ENCODE measurements at places on chromosomes 5 and 9.
A peak's percentile ranks its signal among the peaks of the same experiment; 100 is the strongest.

- no peak for DNase-seq
- H3K4me3 ChIP-seq = no peak overlapping the region
- no peaks in the 10 kb centered on the region for H3K4me1 ChIP-seq
Measured at GRCh38 chr9:27632254-27632653, 59.0 kb upstream of the C9orf72 start.

- H3K36me3 ChIP-seq = no peaks in the 10 kb centered on the region
- no peak overlapping the region for H3K4me3 ChIP-seq
- no peaks in the 10 kb centered on the region for H3K4me1 ChIP-seq
- DNase-seq = no peak
- H3K27ac ChIP-seq = no peak overlapping the region
Measured at GRCh38 chr9:29435368-29435767, 1862.1 kb upstream of the C9orf72 start.

GRCh38 chr9:84736081-84736480, 66.6 kb downstream of the NTRK2 start:
- no peaks in the 10 kb centered on the region for H3K27me3 ChIP-seq
- no peak overlapping the region for H3K27ac ChIP-seq
- H3K36me3 ChIP-seq = no peaks in the 10 kb centered on the region
- H3K4me3 ChIP-seq = no peak overlapping the region
- no peak for DNase-seq
- H3K4me1 ChIP-seq = no peaks in the 10 kb centered on the region

DNA sequence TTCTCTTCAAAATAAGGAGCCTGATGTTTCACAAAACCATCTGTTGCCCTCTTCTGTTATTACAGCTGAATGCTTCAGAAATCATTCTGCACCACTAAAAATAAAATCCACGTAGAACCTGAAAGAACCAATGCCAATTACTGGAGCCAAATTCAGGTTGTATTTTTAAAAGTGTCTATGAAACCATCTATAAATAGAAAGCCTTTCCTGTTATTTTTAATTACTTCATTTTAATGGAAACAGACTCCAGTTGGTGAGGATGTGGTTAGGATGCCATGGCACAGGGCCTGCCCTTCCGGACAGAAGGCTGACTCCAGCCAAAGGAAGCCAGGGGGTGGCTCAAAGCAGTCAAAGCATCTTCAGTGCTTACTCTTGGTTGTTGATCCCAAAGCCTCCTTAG, 119.8 kb downstream of the TENT4A start:
- no peak for DNase-seq
- no peaks in the 10 kb centered on the region for H3K36me3 ChIP-seq
- H3K4me3 ChIP-seq = no peak overlapping the region
- no peaks in the 10 kb centered on the region for H3K27me3 ChIP-seq

DNA sequence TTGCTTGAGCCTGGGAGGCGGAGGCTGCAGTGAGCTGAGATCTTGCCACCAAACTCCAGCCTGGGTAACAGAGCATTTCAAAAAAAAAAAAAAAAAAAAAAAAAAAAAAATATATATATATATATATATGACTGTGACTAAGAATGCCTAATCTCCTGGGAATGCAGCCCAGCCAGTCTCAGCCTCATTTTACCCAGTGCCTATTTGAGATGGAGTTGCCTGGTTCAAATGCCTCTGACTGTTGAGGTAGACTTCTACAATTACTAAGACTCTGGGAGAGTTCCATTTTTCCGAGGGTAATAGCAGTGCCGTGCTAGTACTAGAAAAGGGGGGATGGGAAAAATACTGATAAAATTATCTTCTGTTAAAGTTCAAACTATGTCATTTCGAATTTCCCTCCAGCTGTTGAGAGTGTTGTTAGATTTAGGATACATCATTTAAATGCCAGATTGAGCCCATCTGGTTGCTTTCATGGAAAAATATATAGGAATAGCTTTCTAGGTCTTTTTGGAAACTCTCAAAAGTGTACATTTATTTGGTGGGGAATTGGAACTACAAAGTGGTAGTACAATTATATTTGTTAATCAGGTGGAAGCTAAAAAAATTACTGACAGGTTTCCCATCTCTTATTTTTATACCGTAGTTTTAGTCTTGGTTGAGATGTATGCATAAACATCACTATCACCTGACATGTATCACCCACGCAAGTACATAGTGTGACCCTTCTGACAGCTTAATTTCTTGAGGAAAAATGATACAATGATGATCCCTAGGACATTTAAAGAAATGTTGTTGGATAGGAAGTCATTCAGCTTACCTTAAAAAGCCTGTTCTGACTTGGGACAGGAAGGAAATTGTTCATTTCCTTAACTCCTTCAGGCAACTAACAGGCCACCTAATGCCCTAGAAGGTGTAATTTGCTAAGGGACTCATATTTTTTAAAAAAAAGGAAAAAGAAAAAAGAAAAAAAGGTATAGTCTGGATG, 214.9 kb downstream of the ADAMTSL1 start:
- H3K27me3 ChIP-seq = no peaks in the 10 kb centered on the region
- no peak overlapping the region for H3K27ac ChIP-seq
- H3K4me1 ChIP-seq = no peaks in the 10 kb centered on the region
- no peak overlapping the region for H3K4me3 ChIP-seq
- no peaks in the 10 kb centered on the region for H3K36me3 ChIP-seq
- DNase-seq = no peak

DNA sequence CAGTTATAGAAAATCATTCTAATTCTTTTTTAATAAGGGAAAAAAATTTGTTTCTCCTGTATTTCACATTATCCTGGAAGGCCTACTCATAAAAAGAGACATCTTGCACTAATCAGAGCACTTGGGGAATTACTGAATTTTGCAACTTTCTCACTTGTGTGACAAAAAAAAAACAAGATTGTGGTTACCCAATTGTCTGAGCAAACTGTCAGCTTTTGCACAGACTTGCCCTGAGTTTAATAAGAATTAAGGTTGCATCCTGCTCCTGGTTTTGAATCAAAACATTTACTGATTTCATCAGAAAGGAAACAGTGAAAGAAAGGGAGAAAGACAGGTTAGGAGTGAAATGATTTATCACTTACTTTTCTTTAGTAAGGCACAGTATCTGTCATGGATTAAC, 10.6 kb upstream of the SH3RF2 start:
- H3K27me3 ChIP-seq = no peaks in the 10 kb centered on the region
- H3K4me3 ChIP-seq = no peak overlapping the region
- DNase-seq = peak; percentile 31
- no peaks in the 10 kb centered on the region for H3K36me3 ChIP-seq
- no peak overlapping the region for H3K27ac ChIP-seq

DNA sequence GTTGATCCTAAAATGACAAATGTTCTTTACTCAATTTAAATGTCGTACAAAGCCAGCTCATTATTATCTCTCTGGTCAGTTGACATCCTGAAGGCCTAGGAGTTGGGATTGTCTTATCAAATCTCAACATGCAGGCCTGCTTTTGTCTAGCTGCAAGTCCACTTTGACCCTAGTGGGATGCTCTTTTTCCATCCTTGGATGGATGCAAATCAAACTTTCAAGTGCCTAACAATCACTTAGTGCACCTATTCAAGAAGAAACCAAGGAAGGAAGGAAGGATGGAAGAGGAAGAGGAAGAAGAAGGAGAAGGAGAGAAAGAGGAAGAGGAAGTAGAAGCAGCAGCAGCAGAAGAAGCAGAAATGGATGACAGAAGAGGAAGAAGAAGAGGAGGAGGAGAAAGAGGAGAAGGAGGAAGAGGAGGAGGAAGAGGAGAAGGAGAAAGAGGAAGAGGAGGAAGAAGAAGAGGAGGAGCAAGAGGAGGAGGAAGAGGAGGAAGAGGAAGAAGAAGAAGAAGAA, 109.6 kb downstream of the PIK3R1 start:
- no peaks in the 10 kb centered on the region for H3K27me3 ChIP-seq
- no peak overlapping the region for H3K4me3 ChIP-seq
- DNase-seq = no peak
- H3K27ac ChIP-seq = no peak overlapping the region
- no peaks in the 10 kb centered on the region for H3K4me1 ChIP-seq
- H3K36me3 ChIP-seq = no peaks in the 10 kb centered on the region

DNA sequence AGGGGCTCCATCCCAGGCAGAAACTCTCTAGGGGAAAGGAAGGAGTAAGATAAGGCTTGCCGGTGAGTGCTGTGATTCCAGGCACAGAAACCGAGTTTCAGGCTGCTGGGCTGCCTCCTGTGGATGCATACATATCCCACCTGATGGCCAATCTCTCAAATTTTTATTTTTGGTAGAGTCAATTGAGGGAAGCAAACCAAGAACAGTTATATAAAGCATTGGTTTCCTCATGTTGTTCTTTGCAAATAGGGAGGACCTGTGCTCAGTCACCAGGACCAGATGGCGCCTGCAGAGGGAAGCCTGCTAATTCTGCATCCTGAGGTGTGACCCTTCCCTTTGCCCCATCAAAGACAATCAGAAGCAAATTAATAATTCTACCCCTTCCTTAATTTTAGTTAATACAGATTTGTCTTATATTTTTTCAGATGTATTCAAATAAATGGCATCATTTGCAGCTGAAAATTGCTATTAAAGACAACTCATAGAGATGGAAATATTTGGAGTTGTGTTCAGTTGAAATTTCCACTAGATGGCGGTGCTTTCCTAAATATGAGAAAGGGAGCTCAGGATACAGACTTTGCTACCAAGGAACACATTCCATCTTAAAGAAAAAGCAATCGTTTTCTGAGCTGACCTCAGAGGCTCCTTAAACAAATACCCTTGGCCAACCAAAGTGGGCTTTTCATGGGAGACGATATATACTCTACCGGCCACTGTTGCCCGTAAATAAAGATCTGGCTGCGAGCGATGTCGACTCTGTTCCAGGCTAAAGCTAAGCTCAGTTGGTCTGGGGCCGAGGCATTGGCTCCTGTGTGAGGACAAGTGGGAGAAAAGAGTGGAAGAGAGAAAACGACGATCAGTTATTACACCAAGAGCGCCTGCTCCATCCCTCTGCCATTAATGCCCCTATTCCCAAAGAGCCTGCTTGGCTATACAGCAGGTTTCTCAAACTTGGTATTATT, 225.7 kb upstream of the KLF9 start:
- H3K36me3 ChIP-seq = no peaks in the 10 kb centered on the region
- DNase-seq = peak; percentile 30
- no peaks in the 10 kb centered on the region for H3K27me3 ChIP-seq
- no peaks in the 10 kb centered on the region for H3K4me1 ChIP-seq
- no peak overlapping the region for H3K27ac ChIP-seq

DNA sequence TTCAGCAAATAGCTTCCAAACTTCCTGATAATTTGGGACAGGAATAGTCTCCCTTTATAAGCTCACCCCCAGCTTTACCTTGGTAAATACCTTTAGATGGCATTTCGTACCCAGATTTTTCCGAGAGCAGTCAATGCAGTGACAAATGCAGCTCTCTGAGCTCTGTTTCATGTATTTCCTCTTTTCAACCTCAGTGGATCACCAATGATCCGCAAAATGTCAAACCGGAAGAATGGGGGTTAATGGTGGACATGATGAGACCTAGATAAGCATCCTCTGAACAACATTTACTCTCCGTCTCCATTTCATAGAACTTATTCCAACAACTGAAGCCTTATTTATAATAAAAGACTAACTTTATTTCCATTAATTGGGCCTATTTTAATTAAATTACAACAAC, 227.3 kb downstream of the MCTP1 start:
- H3K27me3 ChIP-seq = no peaks in the 10 kb centered on the region
- no peaks in the 10 kb centered on the region for H3K4me1 ChIP-seq
- no peak overlapping the region for H3K27ac ChIP-seq
- no peaks in the 10 kb centered on the region for H3K36me3 ChIP-seq

- no peak for DNase-seq
- H3K4me3 ChIP-seq = no peak overlapping the region
- no peaks in the 10 kb centered on the region for H3K36me3 ChIP-seq
- H3K27me3 ChIP-seq = no peaks in the 10 kb centered on the region
- no peaks in the 10 kb centered on the region for H3K4me1 ChIP-seq
Measured at GRCh38 chr9:76624391-76625048, 139.7 kb upstream of the PCA3 start.

- no peaks in the 10 kb centered on the region for H3K36me3 ChIP-seq
- no peak for DNase-seq
- no peaks in the 10 kb centered on the region for H3K4me1 ChIP-seq
- no peak overlapping the region for H3K4me3 ChIP-seq
- no peak overlapping the region for H3K27ac ChIP-seq
Measured at GRCh38 chr9:84482607-84483006, 142.0 kb upstream of the SLC28A3 start.

- H3K36me3 ChIP-seq = no peaks in the 10 kb centered on the region
- H3K4me1 ChIP-seq = no peaks in the 10 kb centered on the region
- H3K27ac ChIP-seq = no peak overlapping the region
Measured at GRCh38 chr9:36963346-36963745, 70.7 kb downstream of the PAX5 start.
